NCI-H1105 treated with DMSO at 0.1 percent for 48 hours (cell line): ENCODE measurements at places on chromosomes 5 and 9.
A peak's percentile ranks its signal among the peaks of the same experiment; 100 is the strongest.

- DNase-seq, result no peak
Observed at GRCh38 chr5:82365744-82366228, 87.6 kb upstream of the RPS23 start.

- DNase-seq, result no peak
Observed at GRCh38 chr5:171813813-171814490, 28.3 kb downstream of the SMIM23 start.

- peak; percentile 88 for DNase-seq
Observed at GRCh38 chr5:147751156-147751830, 31.2 kb downstream of the JAKMIP2 start.

- no peak for DNase-seq
Observed at GRCh38 chr9:93301911-93302541, 118.1 kb downstream of the WNK2 start.

- DNase-seq, result no peak
Observed at GRCh38 chr9:81613002-81613812, 76.1 kb downstream of the TLE1 start.

GRCh38 chr9:18493451-18493993, 19.6 kb downstream of the ADAMTSL1 start:
- DNase-seq, result no peak

DNA sequence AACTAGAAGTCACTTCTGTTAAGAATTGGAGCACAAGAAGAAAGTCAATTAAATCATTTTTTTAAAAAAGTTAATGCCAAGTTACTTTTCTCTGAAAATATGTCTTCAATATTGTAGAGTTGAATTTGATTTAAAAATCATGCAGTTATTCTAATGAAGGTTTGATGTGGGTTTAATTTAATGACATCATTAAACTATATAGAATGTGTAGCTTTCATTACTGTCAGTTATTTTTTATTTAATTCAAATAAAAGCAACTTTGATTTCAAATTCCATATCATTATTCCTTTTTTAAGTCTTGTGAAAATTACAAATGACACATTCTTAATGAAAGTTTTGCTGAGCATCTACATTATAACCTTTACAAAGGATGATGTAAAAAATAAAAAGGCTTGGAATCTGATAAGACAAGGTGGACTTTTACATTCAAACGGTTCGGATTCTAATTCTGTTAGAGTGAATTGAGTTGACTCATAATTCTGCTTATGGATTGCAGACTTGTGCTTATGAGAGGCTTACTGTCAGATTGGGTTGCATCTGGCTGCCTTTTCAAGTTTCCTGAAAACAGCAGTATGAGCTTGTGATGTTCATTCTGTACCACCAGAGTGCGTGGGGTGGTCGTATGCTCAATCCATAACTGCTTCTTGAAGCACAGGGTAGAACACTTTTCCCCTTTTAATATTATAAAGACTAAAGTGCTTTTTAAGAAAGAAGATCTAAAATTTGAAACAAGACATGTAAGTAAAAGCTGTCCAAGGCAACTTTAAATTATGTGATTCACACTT, 253.0 kb upstream of the ARRDC3 start:
- no peak for DNase-seq

- no peak for DNase-seq
Observed at GRCh38 chr9:125360601-125361000, 99.0 kb downstream of the GAPVD1 start.

DNA sequence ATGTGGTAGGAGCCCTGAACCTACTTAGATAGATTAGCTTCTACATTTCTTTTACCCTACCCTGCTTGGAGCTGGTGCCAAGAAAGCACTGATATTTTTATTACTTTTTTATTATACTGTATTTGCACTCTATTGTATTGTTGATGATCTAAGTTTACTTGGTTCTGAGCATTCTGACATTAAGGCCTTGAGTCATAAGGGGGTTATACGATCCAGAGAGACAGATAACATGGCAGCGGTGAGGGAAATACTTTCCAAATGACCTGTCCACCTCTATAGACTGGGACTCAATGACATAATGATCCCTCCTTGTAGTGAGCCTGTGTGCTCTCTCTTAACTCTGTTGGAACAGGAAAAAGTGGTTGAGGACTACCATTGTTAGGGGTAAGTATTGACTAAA, 176.3 kb downstream of the MAN2A1 start:
- no peak for DNase-seq

- DNase-seq, result no peak
Observed at GRCh38 chr9:114696814-114697544, 15.0 kb upstream of the TEX48 start.

GRCh38 chr5:72280581-72281069, 39.4 kb downstream of the MRPS27 start:
- DNase-seq, result no peak
